PC-3 (cell line): ENCODE measurements at places on chromosomes 1 and 21.

DNA sequence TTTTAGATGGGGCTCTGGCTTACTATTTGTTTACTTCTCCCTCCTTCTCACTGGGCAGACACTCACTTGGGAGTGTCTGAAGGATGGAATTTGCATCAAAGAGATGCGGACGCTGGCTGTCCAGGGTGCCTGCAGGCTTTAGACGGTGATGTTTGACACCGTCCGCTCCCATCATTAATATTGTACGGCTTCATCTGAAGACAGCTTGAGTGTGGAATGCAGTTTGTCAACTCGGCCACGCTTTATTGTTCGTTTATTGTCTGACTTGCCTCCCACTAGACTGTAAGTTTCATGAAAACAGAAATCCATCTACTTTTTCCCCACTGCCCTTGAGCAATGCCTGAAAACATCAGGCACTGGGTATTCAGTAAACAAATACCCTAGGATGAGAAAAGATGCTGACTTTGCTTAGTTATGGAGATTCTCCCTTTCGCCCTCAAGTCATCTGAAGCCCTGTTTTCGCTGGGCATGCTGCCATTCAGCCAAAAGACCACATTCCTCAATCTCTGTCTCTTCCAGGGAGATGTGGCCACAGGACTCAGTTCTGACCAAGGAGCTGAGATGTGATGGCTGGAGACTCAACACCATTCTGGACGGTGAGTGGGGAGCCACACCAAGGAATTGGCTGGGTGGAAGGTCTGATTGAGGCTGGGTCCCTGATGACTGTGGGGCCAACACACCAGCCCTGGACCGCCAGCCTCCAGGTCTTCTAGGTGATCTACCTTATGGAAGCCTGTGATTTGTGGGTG lies 87.6 kb downstream of the BCAR3 start:
- no peak for DNase-seq

DNA sequence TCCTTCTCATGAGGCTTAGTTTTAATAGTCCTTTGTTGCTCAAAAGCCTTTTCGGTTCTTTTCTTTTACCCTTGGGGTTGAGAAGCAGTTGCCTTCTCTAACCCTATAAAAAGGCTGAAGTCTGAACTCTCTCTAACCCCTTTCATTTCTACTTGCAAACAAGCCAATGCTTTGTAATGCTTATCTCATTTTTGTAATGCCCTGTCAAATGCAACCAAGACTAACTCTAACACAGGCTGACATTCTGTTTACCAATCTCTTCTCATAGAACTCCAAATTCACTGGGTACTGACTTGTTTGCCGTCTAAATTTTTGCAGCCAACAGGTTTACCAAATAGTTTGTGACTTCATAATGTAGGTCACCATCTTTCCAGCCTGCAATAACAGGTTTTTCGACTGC lies 233.9 kb upstream of the SNX7 start:
- DNase-seq: no peak

DNA sequence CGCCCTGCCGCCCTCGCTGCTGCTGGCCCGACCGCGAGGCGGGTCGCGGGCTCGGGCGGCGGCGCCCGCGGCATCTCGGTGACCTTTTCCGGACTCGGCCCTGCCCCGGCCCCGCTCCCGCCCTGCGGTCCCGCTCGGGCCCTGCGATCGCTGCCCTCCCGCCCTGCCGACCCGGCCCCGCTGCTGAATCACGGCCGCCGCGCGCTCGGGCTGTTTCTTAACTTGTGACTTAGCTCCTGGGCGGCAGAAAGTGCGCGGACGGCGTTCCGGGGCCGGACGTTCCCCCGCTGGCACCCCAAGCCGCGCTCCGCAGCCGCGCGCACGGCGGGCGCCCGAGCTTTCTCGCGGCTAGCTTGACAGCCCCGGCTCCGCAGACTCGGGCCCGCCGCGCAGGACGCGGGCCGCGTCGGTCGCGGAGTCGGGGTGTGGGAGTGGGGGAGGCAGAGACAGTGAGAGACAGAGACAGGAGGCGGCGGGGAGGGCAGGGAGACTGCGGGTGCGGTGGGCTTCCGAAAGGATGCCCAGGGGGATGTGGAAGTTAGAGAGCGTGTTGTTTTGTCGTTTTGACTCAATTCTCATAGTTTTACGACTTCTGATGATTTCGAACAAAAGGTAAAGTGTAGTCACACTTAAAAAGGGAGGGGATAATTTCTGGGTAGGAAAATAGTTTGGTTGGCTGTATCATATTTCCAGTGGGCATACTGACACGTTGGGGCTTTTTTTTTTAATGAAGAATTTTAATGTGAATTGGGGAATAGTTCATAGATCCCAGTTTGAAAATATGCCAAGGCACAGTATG lies 49.8 kb downstream of the PRDM2 start:
- DNase-seq: peak; percentile 19

DNA sequence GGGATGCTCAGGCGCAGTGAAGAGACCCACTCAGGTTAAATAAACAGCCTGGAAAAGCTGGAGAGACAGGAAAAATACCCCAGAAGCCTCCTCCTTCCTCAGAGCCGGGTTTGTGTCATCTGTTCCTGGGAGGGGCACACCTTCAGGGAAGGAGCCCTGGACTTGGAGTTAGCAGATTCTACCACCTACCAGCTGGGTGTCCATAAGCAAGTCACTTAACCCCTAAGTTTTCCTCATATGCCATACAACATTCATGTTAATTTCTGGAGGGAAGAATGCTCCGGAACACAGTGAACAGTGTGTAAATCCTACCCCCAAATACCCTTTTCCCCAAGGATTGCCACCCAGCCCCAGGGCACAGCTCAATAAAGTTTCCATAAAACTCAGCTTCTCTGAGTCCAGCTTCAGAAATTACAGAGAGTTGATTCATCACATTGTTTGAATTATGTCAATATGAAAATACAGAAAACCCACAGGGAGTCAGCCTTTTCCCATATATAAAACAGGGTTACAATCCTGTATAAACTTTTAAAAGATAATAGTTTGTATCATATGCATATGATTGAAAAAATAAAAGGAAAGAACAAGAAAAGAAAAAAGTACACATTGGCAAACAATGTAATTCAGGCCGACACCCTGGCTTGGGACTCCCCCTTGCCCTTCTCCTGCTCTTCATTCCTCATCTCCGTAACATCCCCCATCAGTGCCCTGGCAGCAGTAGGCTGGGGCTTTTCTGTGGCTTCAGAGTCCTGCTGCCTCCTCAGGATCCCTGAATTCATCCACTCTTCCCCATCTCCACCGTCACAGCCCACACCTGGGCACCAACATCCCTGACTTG lies 291.8 kb upstream of the USP24 start:
- DNase-seq: peak; percentile 96

- DNase-seq: no peak
Measured at GRCh38 chr1:16213013-16213412, 561 bp upstream of the ARHGEF19 start.

DNA sequence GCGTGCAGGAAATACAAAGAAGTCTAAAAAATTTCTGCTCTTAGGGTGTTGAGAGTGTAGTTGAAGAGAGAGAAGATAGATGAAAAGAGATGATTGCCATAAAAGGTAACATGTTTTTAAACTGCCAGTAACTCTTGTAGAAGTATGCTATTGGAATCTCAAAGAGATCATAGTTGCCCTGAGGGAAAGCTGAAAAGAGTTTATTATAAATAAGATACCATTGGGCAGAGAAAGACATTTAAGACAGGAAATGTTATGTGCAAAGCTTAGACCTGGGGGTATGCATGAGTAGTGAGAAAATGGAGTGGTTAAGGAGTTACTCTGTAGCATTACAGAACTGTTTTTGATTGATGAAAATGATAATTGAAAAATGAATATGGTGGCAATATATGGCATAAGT lies 17.6 kb downstream of the GABPA start:
- DNase-seq: no peak

- DNase-seq: no peak
Measured at GRCh38 chr21:38760762-38761155, 45.0 kb upstream of the ETS2 start.

DNA sequence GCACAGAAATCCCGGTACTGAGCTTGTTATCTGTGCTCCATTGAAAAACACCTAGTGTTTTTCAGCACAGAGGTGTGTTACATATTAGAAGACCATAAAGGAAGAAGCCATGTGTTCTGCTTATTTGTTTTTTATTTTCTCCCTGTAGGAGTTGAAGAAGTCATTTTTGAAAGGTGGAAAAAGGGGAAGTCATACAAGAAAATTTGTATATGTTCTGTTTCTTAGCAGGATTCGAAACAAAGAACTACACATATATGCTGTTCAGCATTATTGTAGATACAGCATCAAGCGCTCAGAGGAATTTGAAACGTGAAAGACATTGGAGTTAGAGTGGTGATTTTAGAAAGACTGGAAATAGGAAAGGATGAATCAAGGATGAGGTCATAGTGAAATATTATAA lies 345.3 kb upstream of the ADGRL2 start:
- no peak for DNase-seq

DNA sequence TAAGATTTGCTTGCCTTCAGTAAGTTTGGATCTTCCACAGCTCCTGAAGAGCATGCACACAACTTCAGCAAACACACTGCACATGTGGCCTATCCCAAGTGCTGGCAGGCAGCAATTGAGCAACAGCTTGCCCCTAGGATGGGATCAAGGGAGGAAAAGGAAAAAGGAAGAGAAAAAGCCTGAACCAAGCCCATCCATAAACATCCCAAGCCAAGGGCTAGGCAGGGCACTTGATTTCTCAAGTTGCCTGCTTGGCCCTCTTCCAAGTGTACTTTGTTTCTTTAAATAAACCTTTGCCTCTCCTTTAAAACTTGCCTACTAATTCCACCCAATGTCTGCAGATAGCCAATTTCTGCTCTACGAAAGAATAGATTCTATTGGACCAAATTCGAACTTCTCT lies 49.0 kb upstream of the OLFM3 start:
- peak; percentile 6 for DNase-seq

- DNase-seq: no peak
Measured at GRCh38 chr1:8533124-8533523, 215.2 kb downstream of the SLC45A1 start.

DNA sequence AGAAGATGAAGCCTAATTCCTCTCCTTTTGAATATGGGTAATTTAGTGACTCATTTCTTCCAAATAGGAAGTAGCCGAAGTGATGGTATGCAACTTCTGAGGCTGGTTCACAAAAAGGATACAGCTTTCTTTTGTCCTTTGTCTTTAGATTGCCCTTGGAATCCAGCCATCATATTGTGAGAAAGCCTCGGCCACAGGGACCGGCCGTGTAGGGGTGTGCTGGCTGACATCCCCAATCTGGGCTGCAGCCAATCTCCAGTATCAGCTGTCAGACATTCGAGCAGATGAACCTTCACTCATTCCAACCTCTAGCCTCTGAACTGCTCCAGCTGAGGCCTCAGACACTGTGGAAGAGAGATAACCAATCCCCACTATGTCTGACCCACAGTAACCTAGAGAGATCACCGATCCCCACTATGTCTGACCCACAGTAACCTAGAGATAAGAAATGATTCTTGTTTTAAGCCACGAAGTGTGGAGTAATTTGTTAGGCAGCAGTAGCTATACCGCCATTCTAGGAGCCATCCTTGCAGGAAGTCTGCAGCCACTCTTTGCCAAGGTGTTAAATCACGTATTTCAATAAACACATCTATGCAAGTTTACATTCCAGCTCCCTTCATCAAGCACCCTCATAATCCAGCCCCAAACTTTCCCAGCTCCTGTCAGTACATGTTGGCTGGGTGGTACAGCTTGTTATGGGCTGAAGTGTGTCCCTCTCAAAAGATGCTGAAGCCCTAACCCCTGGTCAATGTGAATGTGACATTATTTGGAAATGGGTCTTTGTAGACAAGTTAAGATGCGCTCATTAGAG lies 2.9 kb upstream of the DIP2A start:
- peak; percentile 64 for DNase-seq

DNA sequence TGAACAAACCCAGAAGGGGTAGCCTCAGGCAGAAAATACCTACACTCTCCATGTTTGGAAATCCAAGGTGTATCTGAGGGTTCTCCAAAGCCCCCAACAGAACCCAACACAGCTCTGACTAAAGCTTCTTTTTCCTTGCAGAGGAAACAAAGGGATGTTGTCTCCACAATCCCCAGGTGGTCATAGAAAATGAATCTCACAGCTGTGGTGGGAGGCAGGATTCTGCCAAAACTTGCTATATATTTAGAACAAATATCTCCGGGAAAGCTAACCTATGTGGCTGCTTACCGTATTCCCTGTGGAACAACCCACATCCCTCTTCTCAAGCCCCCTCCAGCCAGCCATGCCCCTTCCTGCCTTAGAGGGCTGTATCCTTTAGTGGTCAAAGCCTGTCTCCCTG lies 406.1 kb downstream of the PRDM2 start:
- DNase-seq: no peak

- no peak for DNase-seq
Measured at GRCh38 chr1:107016376-107016978, 40.0 kb upstream of the PRMT6 start.

- no peak for DNase-seq
Measured at GRCh38 chr1:245298781-245299180, 144.0 kb downstream of the KIF26B start.

- DNase-seq: no peak
Measured at GRCh38 chr1:76463849-76464248, 389.3 kb downstream of the ST6GALNAC3 start.

GRCh38 chr1:231679109-231679508 lies 52.5 kb downstream of the DISC1 start:
- no peak for DNase-seq

- DNase-seq: peak; percentile 76
Measured at GRCh38 chr1:180040034-180040433, 85.4 kb downstream of the CEP350 start.

DNA sequence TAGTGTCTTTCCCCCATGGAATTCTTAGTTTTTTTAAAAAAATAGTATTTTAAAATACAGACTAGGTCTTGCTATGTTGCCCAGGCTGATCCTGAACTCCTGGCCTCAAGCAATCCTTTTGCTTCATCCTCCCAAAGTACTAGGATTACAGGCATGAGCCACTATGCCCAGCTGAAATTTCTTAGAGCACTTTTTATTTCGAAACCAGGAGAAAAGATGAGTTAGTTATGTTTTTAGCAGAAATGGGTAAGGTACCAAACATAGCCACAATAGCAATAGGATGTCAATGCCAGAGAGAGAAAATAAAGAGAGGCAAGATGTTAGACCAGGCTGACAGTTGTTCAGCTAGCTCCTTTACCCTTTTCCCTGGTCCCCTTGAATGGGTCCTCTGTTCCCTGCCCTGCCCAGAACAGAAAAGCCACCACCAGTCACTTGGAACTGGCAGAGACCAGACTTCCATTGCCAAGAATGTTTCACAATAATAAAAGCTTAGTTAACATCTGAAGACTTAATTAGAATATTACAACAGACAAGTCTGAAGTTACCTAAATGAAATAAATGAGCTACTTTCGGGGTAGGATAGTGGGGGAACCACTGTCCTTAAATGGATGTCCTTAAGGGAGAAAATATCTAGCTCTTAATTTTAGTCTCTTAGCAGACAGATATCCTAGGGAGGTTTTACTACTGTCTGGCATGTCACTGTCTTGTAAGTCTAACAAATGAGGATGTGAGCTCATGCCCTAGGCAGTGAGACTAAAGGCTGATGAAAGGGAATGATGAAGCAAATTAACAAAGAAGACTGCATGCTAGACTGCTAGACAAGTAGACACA lies 54.3 kb downstream of the ABL2 start:
- DNase-seq: peak; percentile 9
